ENCODE measurements at places on chromosomes 3 and 15.

- DNase-seq = peak; percentile 18
These were observed 142.5 kb upstream of the C2CD4B start for GRCh38 chr15:62307551-62307950.

DNA sequence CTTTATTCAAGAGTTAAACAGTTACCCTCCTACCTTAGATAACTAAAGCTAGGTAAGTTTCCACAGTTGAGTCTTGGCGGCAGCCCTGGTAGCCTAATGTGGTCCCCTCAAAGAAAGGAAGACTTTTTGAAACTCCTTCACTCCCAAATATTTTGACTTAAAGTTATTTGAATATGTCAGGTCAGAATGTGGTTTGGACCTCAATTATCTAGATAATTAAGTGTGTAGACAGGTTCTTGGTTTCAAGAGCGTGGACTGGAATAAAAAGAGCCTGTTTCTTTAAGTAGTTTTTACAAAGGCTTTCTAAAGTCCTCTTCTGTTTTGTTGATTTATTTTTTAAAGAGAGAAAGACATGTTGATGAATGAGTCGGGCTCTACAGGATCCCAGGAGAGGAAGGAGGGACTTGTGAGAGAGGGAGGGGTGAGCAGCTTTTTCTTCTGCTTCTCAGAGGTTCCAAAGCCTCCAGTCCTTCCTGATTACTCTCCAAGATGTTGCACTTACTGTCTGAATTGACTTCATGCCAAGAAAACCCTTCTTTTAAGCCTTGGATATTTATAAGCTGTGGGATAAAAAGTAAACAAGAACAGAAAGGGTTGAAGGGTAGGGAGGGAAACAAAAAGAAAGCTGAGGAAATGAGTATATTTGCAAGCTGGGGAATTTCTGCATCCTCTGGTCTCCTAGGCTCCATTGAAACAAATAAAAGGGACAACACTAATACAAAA, 457.4 kb downstream of the IGSF11 start:
- no peak for DNase-seq

DNA sequence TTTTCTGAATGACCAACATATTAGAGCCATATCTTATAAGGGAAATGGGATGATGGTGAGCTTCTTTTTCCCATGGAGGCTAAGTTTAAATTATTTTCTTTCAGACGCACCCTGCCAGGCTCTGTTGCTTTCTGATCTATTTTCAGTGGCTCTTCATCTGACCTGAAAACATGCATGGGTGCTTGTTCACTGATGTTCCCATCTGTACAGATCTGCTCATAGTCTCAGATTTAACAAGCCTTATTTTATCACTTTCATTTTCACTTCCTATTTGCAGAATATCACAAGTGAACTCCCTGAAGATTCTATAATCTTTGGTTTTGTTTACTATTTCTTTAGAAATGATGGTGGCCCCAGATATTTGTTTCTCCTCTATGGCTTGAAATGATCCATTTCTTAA, 31.1 kb upstream of the SUCLG2 start:
- no peak for DNase-seq

DNA sequence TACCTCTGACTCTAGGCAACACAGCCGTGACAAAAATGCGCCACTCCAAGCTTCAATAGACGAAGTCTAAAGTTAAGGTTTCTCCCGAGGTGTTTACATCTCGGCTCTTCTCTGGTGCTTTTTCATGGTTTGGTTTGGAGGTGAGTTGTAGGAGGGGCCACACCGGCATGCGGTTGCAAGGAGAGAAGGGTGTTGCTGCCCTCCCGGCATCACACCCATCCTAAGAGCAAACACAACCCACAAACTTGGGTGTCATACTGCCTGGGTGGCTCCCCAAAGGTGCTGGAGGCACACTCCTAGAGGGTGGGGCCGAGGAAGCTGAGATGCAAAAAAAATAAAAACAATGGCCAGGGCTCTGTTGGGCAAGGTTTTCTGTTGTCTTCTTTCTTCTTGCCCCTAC, 225.2 kb upstream of the ICE2 start:
- no peak for DNase-seq

DNA sequence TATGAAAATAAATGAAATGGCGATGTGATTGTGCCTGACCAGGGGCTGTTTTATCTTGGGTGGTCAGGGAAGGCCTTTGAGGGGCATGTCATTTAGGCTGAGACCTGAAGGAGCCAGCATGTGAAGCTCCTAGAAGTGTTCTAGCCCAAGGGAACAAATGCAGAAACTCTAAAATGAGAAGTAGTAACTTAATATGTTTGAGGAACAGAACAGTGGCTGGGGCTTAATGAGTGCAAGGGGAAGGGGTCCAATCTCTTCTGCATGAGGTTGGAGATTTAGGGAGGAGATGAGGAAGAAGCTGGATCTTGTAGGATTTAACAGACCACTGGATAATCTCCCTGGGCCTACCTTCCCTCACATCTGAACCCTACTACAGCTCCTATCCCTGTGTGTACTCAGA, 110.5 kb downstream of the AKAP13 start:
- no peak for DNase-seq

GRCh38 chr3:59265566-59265965, 215.7 kb upstream of the CFAP20DC start:
- no peak for DNase-seq

- DNase-seq = no peak
These were observed 35.7 kb downstream of the DNAH1 start for GRCh38 chr3:52351762-52352368.

DNA sequence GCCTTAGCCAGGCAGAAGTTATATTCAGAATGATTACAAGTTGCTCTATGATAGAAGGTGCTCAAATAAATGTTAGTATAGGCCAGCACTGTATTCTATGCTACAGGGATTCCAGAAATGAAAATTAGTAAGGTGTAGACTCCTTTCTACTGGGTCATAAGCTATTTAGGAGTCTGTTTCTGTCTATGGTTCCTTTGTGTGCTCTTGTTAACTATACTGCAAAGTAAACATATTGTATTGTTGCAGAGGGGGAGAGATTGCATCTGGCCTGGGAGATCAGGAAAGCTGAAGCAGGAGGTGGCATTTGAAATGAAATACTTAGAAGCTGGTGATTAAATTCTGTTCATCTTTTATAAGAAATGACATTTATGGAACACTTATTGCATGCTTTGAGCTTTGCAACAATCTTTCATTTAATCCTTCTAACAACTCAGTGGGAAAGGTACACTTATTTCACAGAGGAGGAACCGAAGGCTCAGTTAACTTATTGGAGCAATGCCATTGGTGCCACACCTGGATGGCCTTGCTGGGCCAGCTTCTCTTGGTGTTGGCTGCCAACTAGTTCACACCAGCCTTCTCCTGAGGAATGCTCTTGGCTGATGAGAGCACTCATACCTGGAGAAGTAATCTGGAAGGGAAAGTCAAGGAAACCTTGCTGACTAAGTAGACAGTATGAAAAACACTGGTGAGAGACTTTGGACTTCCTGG, 39.1 kb downstream of the ABHD5 start:
- DNase-seq = no peak

GRCh38 chr3:42610976-42611375, 10.5 kb downstream of the NKTR start:
- DNase-seq = no peak

DNA sequence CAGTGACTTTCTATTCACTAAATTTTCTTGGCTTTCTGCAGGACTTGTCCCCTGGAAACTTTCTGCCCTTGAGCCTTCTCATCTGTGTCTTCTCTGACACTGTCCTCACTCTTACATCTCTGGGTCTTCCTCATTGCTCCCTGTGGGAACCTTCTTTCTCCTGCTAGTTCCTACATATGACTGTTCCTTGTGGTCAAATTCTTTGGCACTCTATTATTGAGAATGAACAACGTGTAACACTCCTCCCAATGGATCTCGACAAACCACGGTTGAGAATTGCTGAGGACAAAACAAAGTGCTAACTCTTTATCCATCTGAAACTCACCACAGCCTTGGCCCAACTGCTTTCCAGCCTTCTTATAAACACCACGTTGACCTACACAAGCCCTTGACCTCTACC, 3.5 kb upstream of the FAM81A start:
- no peak for DNase-seq

DNA sequence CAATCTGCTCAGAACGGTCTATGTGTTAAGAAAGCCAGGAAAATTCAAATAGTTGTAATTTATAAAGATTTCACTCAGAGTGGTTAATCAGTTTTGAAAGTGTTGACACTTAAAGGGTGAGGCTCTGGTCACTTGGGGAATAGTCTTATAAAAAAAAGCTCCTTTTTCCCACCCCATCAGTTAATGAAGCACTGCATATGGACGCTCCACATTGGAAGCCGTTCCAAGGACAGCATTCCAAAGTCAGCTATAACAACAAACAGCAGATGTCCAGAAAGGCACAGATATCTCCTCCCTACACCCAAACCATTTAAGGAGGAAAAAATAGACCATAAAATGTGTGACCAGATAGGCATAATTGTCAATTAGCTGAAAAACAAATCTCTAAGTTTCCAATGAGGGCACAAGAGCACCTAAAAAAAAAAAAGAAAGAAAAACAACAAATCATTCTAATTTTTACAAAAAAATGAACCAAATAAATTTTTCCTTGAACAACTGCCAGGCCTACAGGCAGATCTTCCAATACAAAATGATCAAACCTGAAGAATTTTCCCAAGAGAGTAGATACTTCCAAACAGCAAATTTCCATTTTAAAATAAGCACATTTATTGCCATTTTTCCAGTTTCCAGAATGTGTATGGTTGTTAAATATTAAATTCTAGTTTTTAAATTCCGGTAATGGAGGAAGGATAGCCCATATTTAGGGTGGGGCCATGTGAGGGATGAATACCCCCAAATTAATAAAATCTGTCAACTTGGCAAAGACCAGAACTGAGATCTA, 198.3 kb downstream of the ERC2 start:
- peak; percentile 14 for DNase-seq

- DNase-seq = peak; percentile 39
These were observed 86.0 kb upstream of the VEPH1 start for GRCh38 chr3:157589211-157589610.

GRCh38 chr15:50798684-50799083, 33.2 kb upstream of the SPPL2A start:
- no peak for DNase-seq

DNA sequence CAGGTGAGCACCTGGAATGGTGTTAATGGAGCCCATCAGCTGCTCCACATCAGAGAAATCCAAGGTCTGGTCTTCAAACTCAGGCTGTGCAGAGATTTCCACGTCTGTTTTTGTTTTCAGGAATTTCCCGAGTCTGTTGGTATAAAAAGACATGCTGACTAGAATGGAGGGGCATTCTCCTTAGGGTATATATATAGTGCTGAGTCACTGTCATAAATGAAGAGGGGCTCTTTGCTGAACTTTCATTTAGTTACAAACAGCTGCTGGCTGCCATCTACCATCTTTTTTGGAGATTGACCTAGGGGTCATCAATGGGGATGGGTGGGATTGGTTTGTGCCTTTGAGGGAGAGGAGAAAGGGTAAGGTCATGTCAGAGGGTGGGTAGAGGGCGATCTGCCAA, 27.1 kb downstream of the FSD2 start:
- DNase-seq = no peak

DNA sequence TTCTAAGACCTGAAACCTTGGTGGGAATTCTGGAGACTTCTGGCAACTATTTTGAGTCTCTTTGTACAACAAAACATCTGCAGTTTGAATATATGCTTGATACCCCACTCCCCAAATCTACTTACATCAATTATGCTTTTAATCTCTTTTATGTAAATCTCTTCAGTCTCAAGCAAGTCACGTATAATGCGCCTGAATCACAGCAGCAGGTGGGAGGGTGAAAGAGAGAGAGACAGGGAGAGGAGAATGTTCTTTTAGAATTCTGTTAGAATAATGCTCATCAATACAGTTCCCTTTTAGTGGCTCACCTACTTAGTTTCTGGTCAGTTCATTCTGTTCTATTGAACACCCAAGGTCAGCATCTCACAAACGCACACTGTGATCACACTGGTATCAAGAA, 22.2 kb upstream of the B3GNT5 start:
- DNase-seq = no peak

GRCh38 chr15:70376929-70377691, 279.4 kb upstream of the TLE3 start:
- peak; percentile 68 for DNase-seq

DNA sequence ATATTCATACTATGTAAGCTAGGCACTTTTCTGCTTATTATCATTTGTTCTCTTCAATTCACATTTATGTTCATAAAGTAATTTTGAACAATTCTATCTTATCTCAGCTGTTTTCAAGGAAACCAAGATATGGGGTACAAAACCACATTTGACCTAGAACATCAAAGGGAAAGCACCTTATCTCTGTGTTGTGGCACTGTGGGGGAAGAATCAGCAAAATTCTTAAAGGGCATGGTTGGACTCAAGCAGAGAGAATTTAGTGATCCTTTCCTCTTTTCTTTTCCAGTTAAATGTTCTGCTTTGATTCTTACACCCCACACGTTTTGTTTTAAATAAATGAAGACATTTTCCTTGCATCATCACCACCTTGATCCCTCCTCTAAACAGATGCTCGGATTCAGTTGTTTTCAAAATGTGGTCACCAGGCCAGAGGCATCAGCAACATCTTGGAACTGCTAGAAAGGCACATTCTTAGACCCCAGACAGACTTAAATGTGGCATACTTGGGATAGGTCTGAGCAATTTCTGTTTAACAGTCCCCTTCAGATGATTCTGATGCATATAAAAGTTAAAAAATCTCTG, 128.4 kb upstream of the TP63 start:
- DNase-seq = no peak

DNA sequence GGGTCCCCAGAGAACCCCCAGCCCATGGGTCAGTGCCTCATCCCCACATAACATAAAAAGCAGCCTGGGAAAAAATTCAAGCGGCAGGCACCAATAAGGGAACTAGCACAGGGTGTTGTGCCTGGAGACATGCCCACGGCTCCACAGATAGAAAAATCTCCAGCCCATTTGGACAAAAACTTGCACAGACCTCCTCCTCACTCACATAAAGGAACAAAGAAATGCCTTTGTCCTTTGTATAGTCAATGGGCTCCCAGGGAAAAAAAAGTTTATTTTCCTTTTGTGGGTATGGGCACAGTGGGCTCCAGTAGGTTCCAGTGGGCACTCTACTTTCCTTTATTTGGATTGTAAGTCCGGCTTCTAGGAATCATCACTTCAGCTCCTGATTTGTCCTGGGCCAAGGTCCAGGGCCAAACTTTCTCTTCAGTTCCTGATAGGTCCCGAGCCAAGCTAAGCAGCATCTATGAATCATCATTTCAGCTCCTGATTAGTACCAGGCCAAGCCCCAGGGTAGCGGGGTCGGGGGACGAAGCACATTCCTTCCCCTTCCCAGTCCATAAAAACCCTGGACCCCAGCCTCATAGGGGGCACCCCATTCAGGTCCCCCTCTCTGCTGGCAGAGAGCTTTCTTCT, 1.6 kb upstream of the DNAH12 start:
- DNase-seq = peak; percentile 65

GRCh38 chr3:9217784-9218513, 31.5 kb downstream of the SRGAP3 start:
- no peak for DNase-seq

GRCh38 chr15:101049282-101049681, 130.1 kb downstream of the LRRK1 start:
- DNase-seq = no peak

GRCh38 chr3:63886858-63887257, 23.2 kb downstream of the ATXN7 start:
- no peak for DNase-seq
